RWPE2 (cell line): ENCODE measurements at places on chromosomes 4 and X.

DNA sequence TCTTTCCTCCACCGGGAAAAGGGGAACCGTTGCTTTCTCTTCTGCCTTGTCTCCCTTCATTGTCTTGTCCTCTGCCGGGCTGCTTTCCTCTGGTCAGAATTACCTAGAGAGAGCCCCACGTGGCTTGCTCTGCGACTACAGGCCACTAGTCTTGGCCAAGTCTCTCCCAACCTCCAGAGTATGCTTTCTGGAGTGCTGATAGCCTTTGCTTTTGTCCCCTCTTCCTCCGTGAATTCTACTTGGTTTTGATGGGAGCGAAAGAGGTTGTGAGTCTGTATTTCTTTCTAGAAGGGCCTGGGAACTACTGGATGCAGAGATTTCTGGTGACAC is 5.3 kb upstream of the POU4F2 start:
- no peaks in the 10 kb centered on the region for H3K36me3 ChIP-seq
- peaks cover 91% of the 10 kb centered on the region for H3K27me3 ChIP-seq
- H3K4me3 ChIP-seq: no peak overlapping the region
- DNase-seq: no peak
- H3K27ac ChIP-seq: no peak overlapping the region

GRCh38 chr4:102792361-102792936 is 31.7 kb upstream of the MANBA start:
- no peaks in the 10 kb centered on the region for H3K27me3 ChIP-seq
- no peak for DNase-seq
- H3K27ac ChIP-seq: no peak overlapping the region
- peaks cover 46% of the 10 kb centered on the region for H3K36me3 ChIP-seq

DNA sequence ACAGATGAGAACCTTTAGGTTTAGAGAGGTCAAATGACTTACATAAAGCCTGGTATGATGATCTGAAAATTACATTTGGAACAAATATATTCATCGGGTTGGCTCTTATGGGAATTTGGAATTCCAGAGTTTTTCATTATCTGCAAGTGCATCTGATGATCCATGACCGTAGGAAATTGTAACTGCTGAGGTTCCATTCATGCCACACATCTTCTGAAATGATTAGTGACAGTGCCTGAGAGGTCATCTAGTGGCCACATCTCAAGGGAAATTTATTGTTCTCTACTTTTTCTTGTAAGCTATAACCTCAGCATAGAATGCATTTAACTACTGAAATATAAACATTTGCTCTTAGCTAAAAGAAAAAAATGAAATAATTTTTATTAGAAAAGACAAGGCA is 105.8 kb upstream of the NWD2 start:
- H3K27ac ChIP-seq: no peak overlapping the region
- DNase-seq: no peak
- H3K4me1 ChIP-seq: no peaks in the 10 kb centered on the region
- H3K4me3 ChIP-seq: no peak overlapping the region

- no peaks in the 10 kb centered on the region for H3K27me3 ChIP-seq
- no peaks in the 10 kb centered on the region for H3K36me3 ChIP-seq
- no peak overlapping the region for H3K4me3 ChIP-seq
- no peaks in the 10 kb centered on the region for H3K4me1 ChIP-seq
- no peak for DNase-seq
Observed at GRCh38 chr4:11038926-11039325, 354.4 kb upstream of the CLNK start.

- no peaks in the 10 kb centered on the region for H3K27me3 ChIP-seq
- no peak for DNase-seq
- H3K4me3 ChIP-seq: no peak overlapping the region
- no peaks in the 10 kb centered on the region for H3K36me3 ChIP-seq
- no peaks in the 10 kb centered on the region for H3K4me1 ChIP-seq
Observed at GRCh38 chrX:41116948-41117347, 31.7 kb downstream of the USP9X start.
